ENCODE measurements at places on chromosomes 11 and 22.
A peak's percentile ranks its signal among the peaks of the same experiment; 100 is the strongest.

DNA sequence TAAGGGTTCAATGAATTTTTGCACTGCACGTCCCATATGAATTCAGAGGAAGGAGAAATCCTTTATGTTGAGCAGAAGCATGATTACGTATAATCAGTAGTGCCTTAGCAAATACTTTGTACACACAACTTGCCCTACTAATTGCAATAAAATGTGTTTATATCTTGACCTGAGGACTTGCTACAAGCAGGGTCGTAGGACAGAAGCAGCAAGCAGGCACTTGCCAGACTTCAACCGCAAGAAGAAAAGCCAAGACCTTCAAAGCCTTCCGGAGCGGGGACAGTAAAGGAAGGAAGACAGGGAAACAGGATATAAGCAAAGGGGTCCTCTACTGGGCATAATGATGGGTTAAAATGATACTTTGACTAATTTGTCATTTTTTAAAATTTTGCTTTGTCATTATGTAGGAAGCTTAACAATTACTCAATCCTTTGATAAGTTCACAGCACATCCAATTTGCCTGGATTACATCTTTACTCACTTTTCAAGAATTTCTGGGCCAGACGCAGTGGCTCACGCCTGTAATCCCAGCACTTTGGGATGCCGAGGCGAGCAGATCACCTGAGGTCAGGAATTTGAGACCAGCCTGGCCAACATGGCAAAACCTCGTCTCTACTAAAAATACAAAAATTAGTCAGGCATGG, 23.2 kb upstream of the UBASH3B start:
- H3K4me1 ChIP-seq: peaks cover 2% of the 10 kb centered on the region
- peaks cover 8% of the 10 kb centered on the region for H3K27me3 ChIP-seq
- H3K36me3 ChIP-seq: no peaks in the 10 kb centered on the region
- H3K4me3 ChIP-seq: no peak overlapping the region
- H3K27ac ChIP-seq: no peak overlapping the region
- no peak for DNase-seq

DNA sequence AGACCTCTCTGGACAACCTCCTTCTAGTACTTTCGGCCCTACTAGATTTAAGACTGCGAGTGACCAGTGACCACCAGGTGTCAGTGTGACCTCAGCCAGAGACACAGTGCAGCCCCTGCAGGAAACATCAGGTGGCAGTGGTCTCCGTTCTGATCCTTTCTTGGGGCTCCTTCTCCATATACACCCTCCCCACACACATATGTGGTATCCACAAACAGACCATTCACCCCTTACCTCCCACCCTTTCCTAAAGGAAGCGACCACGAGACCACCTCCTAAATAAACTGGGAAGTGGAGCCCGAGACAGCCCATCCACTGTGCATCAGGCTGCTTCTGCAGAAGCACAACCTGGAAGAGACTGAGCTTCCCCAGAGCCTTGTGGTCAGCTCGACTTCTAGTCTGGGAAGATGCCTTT, 38.5 kb upstream of the CYP2D6 start:
- peaks cover 5% of the 10 kb centered on the region for H3K4me1 ChIP-seq
- DNase-seq: peak; percentile 48
- H3K4me3 ChIP-seq: no peak overlapping the region
- H3K36me3 ChIP-seq: peaks cover 13% of the 10 kb centered on the region
- no peaks in the 10 kb centered on the region for H3K27me3 ChIP-seq

GRCh38 chr11:126182787-126183445, 28.5 kb downstream of the RPUSD4 start:
- no peaks in the 10 kb centered on the region for H3K36me3 ChIP-seq
- H3K27me3 ChIP-seq: no peaks in the 10 kb centered on the region
- DNase-seq: no peak
- no peak overlapping the region for H3K27ac ChIP-seq
- no peak overlapping the region for H3K4me3 ChIP-seq
- peaks cover 2% of the 10 kb centered on the region for H3K4me1 ChIP-seq

DNA sequence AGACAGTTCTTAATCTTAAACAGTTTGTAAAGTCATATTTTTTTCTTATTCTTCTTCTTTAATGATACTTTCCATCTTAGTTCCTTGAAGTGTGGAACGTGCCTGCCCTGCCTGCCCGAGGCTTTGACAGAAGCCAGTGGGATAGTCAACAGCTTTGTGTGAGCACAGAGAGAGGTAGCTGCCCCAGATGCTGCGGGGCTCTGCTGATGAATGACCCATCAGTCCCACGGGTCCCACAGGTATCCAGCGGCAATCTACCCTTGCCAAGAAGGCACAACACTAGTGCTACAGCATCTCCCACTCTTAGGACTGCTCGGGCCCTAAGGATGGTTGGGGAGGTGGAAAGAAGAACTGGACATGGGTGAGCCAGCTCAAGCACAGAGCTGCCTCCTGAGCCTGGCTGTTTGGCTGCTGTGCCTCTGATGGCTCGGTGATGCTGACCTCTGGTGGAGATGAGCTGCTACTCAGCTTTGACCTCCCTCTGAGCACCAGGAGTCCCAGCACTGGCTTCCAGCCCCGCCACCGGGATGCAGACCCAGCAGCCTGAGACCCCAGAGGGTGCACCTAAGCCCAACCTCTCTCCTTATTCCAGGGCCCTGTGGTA, 11.8 kb upstream of the APLNR start:
- DNase-seq: no peak
- no peak overlapping the region for H3K4me3 ChIP-seq

GRCh38 chr11:36718451-36718850, 120.4 kb upstream of the RAG2 start:
- H3K4me3 ChIP-seq: no peak overlapping the region
- H3K27me3 ChIP-seq: no peaks in the 10 kb centered on the region
- no peaks in the 10 kb centered on the region for H3K36me3 ChIP-seq
- H3K27ac ChIP-seq: no peak overlapping the region

GRCh38 chr11:45045683-45046471, 95.2 kb upstream of the TP53I11 start:
- peaks cover 3% of the 10 kb centered on the region for H3K4me1 ChIP-seq
- H3K27ac ChIP-seq: no peak overlapping the region
- no peak overlapping the region for H3K4me3 ChIP-seq
- no peaks in the 10 kb centered on the region for H3K36me3 ChIP-seq
- no peak for DNase-seq

GRCh38 chr11:44450295-44450932, 115.0 kb upstream of the CD82 start:
- no peak overlapping the region for H3K27ac ChIP-seq
- H3K36me3 ChIP-seq: no peaks in the 10 kb centered on the region
- H3K4me3 ChIP-seq: no peak overlapping the region
- H3K27me3 ChIP-seq: no peaks in the 10 kb centered on the region

GRCh38 chr11:12414611-12415010, 37.2 kb downstream of the PARVA start:
- no peak overlapping the region for H3K27ac ChIP-seq
- no peak overlapping the region for H3K4me3 ChIP-seq
- no peaks in the 10 kb centered on the region for H3K36me3 ChIP-seq
- H3K4me1 ChIP-seq: no peaks in the 10 kb centered on the region
- peaks cover 11% of the 10 kb centered on the region for H3K27me3 ChIP-seq

- no peaks in the 10 kb centered on the region for H3K4me1 ChIP-seq
- no peaks in the 10 kb centered on the region for H3K36me3 ChIP-seq
- peaks cover 2% of the 10 kb centered on the region for H3K27me3 ChIP-seq
- H3K27ac ChIP-seq: no peak overlapping the region
- no peak for DNase-seq
Observed at GRCh38 chr11:76266286-76267100, 60.2 kb upstream of the WNT11 start.

DNA sequence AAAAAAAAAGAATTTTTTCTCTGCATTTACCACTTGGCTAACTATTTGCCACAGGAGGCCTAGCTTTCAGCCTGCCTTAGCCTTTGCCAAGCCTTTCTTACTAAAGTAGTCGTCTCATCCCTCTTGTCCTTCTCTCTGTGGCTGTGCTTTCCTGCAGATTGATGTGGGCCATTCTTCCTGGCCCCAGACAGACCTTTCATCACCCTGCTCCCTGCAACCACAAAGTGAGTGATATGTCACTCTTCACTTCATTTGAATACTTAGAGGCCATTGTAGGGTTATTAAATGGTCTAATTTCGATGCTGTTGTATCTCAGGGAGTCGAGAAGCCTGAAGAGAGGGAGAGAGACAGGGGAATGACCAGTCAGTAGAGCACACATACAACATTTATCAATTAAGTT, 37.6 kb downstream of the ART5 start:
- H3K27ac ChIP-seq: no peak overlapping the region
- peaks cover 9% of the 10 kb centered on the region for H3K27me3 ChIP-seq
- DNase-seq: no peak
- H3K36me3 ChIP-seq: no peaks in the 10 kb centered on the region
- H3K4me1 ChIP-seq: no peaks in the 10 kb centered on the region
- no peak overlapping the region for H3K4me3 ChIP-seq

- H3K4me3 ChIP-seq: peak overlapping the region; percentile 94
- DNase-seq: no peak
- H3K36me3 ChIP-seq: no peaks in the 10 kb centered on the region
- no peaks in the 10 kb centered on the region for H3K27me3 ChIP-seq
- H3K27ac ChIP-seq: peak overlapping the region; percentile 88
- peaks cover 8% of the 10 kb centered on the region for H3K4me1 ChIP-seq
Observed at GRCh38 chr11:67631411-67631810, 1.7 kb upstream of the NUDT8 start.

- H3K36me3 ChIP-seq: no peaks in the 10 kb centered on the region
- no peaks in the 10 kb centered on the region for H3K27me3 ChIP-seq
- no peaks in the 10 kb centered on the region for H3K4me1 ChIP-seq
Observed at GRCh38 chr11:3196161-3197043, 22.2 kb downstream of the MRGPRG start.

DNA sequence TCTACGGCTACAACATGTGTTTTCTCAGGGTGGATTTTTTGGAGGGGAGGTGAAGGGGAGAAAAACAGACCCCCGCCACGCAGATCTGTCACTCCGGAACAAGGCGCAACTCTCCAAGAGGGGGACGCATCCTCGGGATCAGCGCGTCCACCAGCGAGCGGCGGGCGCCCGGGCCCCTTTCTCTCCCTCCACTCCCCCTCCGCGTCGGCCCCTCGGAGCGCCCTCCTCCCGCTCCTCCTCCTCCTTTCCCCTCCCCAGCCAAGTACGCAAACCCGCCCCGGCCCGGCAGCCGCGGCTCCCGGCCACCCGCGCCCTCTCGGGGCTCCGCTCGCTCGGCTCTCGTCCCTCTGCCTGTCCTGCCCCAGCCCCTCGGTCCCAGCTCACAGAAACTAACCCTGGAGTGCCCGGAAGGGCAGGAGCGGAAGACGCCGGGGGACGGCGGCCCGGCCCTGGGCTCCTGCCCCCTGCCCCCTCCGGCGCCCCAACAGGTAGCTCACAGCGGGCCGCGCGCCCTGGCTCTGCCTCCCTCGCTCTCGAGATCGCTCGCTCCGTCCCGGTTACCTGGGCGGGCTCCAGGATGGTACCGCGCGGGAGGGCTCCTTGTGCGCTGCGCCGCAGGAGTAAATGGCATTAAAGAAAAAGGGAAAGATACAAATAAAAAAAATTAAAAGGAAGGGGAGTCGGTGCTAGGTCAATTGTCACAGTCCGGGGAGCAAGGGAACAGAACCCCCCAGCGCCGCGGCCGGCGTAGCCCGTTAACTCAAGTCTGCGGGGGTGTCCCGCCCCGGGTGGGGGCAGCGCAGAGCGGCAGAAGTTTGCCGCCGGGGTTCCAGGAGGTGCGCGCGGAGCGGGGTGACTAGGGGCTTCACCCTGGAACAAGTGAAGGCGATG, 131.4 kb upstream of the C11orf58 start:
- no peaks in the 10 kb centered on the region for H3K36me3 ChIP-seq
- peaks cover 15% of the 10 kb centered on the region for H3K4me1 ChIP-seq
- no peak overlapping the region for H3K27ac ChIP-seq
- H3K4me3 ChIP-seq: peak overlapping the region; percentile 74

GRCh38 chr11:2583605-2583958, 116.2 kb downstream of the KCNQ1OT1 start:
- DNase-seq: no peak
- no peaks in the 10 kb centered on the region for H3K27me3 ChIP-seq
- H3K36me3 ChIP-seq: no peaks in the 10 kb centered on the region
- H3K27ac ChIP-seq: no peak overlapping the region
- no peak overlapping the region for H3K4me3 ChIP-seq
- no peaks in the 10 kb centered on the region for H3K4me1 ChIP-seq

DNA sequence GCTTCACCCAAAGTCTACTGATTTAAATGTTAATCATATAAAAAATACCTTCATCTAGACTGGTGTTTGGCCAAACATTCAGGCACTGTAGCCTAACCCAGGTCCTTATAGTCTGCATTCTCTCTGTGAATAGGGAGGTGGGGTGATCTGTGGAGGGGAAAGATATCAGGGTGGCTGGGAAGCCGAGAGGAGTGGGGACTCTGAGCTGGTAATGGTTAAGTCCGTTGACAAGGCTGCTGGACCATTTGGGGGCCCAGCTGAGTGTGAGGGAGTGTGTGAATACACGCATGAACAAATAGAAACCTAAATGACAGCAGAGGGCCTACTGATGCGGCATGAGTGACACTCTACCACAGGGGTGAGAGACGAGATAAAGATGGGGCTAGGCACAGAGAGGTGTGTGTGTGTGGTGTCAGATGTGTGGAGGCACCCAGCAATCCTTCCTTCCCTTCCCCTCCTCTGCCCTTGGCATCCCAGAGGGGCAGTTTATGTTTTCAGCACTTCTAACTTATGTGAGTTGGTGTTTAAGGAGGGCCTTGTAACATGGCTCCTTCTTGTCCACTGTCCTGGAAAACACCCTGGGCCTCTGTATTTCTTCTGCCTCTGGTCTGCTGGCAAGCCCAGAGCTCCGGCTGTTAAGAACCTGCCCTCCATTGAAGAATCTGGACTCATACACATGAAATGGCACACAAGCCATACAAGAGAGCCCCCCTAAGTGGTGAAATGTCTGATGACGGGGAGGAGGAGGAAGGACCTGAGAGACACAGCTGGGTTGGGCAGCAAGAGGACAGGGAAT, 249.1 kb upstream of the TBCEL start:
- no peak for DNase-seq
- H3K4me1 ChIP-seq: no peaks in the 10 kb centered on the region
- no peak overlapping the region for H3K4me3 ChIP-seq

DNA sequence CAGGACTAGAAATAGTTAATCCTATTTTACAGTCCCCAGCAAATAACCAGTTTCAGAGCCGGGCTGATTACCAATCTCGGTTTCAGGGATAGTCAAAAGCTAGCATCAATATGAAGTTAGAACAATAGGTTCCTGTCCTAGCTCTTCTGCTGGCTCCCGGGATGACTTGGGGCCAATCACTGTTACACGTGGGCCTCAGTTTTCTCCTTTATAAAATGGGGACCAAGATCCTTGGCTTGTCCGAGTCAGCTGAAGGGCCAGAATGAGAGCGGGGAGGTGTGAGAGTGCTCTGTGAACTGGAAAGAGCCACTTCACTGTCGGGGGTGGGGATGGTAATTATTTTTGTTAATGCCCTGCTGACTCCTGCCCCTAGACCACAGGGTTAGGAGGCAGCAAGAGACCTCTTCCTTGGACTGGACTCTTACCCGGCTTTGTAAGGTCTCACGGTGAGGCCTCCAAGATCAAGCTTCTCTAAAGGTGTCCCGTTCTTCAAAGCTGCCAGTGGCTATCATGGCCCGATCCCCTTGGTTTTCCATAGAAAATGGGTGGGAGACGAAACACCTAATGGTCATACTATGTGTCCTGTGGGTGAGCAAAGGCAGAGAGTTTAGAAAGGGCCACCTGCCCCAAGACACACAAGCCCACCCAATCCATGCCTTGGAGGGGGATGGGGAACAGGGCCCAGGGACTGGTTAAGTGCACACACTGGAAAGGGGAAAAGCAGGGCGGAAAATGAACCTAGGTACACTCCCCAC, 1.4 kb downstream of the UCP2 start:
- H3K27me3 ChIP-seq: no peaks in the 10 kb centered on the region
- peaks cover 65% of the 10 kb centered on the region for H3K4me1 ChIP-seq
- DNase-seq: no peak
- peaks cover 63% of the 10 kb centered on the region for H3K36me3 ChIP-seq

Measured in T-helper 2 cell treated with Interferon-gamma antibody and Interleukin-4, amounts not matched to agents 5 μg/mL and 100 μg/mL, for 36 hours (primary cell).